Caco-2 (cell line): ENCODE measurements at places on chromosomes 6 and 20. TPM values are rescaled to one million over a fixed set of nuclear protein-coding genes. Genes with fewer than 3 reads are reported as not detected.

GRCh38 chr20:59047938-59048680 lies 5.5 kb upstream of the PRELID3B start:
- peaks cover 26% of the 10 kb centered on the region for H3K4me1 ChIP-seq
- no peaks in the 10 kb centered on the region for H3K27me3 ChIP-seq
- peak overlapping the region; percentile 5 for H3K27ac ChIP-seq
- peak; percentile 86 for DNase-seq
- no peak overlapping the region for H3K4me3 ChIP-seq
- no peaks in the 10 kb centered on the region for H3K36me3 ChIP-seq

GRCh38 chr20:15890407-15890982 lies 682.8 kb downstream of the KIF16B start:
- no peak for DNase-seq
- no peaks in the 10 kb centered on the region; the same call in 1 of the 2 replicates for H3K27me3 ChIP-seq
- no peaks in the 10 kb centered on the region for H3K4me1 ChIP-seq

- H3K36me3 ChIP-seq, result no peaks in the 10 kb centered on the region
- no peak overlapping the region for H3K4me3 ChIP-seq
- no peak overlapping the region for H3K27ac ChIP-seq
- DNase-seq, result no peak
- no peaks in the 10 kb centered on the region for H3K27me3 ChIP-seq
- H3K4me1 ChIP-seq, result no peaks in the 10 kb centered on the region
These were observed 132.7 kb upstream of the GMDS start for GRCh38 chr6:2378046-2378657.

GRCh38 chr20:51446656-51447055 lies 95.9 kb downstream of the NFATC2 start:
- DNase-seq, result peak; percentile 87
- no peak overlapping the region for H3K4me3 ChIP-seq
- H3K4me1 ChIP-seq, result peaks cover 24% of the 10 kb centered on the region
- no peaks in the 10 kb centered on the region; the same call in 1 of the 2 replicates for H3K36me3 ChIP-seq

GRCh38 chr20:54199283-54199682 lies 8.6 kb upstream of the PFDN4 start:
- H3K36me3 ChIP-seq, result no peaks in the 10 kb centered on the region
- no peak for DNase-seq
- H3K27ac ChIP-seq, result no peak overlapping the region
- no peaks in the 10 kb centered on the region; the same call in 1 of the 2 replicates for H3K27me3 ChIP-seq
- peaks cover 6% of the 10 kb centered on the region; the same call in 1 of the 2 replicates for H3K4me1 ChIP-seq

DNA sequence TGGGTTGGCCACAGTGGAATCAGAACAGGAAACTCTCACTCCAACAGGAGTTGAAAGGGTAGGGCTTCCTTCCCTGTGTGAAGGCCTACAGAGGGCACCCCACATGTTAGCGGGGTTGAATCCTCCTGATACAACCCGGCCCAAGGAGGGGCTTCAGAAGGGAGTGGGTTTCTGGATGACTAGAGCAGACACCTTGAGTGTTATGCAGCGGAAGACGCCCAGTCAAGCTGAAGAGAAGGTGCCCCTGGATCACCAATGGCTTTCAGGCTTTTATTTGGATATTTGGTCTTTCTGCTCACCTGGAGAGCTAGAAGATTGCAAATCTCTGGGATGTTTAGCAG lies 132.8 kb downstream of the PRND start:
- H3K4me3 ChIP-seq, result no peak overlapping the region
- H3K27me3 ChIP-seq, result no peaks in the 10 kb centered on the region
- H3K4me1 ChIP-seq, result no peaks in the 10 kb centered on the region
- peaks cover 1% of the 10 kb centered on the region; the same call in 1 of the 2 replicates for H3K36me3 ChIP-seq
- H3K27ac ChIP-seq, result no peak overlapping the region
- DNase-seq, result no peak

- no peak overlapping the region for H3K27ac ChIP-seq
- peaks cover 6% of the 10 kb centered on the region; the same call in 1 of the 2 replicates for H3K4me1 ChIP-seq
- H3K36me3 ChIP-seq, result no peaks in the 10 kb centered on the region
- no peak overlapping the region for H3K4me3 ChIP-seq
These were observed 5.2 kb downstream of the STK38 start for GRCh38 chr6:36542041-36542440.

DNA sequence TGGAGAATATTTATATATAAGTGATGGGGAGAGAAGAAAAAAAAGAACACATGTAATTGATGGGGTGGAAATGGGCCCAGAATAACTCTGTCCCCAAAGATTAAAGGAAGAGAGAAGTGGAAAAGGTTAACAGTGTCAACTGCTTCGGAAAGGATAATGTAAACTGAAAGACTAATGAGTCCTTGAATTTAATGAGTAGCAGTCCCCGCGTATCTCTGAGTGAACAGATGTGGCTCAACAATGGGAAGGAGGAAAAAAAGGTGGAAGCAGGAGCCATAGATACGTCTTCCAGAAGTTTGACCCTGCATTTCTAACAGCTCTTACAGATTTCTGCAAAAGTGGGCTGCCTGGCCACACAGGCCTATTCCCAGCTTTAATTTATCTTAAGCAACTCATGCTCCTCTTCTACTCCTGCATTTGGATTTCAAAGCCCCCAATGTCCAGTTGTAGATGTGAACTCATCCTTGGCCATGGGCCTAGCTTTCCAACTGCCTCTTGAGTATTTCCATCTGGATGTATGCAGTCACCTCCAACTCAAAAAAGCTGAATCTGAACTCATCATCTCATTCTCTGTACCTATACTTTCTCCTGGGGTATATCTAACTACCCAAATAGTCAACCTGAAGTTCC lies 61.3 kb downstream of the DST start:
- DNase-seq, result no peak
- H3K4me1 ChIP-seq, result no peaks in the 10 kb centered on the region
- H3K36me3 ChIP-seq, result no peaks in the 10 kb centered on the region
- H3K27me3 ChIP-seq, result no peaks in the 10 kb centered on the region

GRCh38 chr20:15742087-15742486 lies 831.2 kb downstream of the KIF16B start:
- no peaks in the 10 kb centered on the region for H3K4me1 ChIP-seq
- no peak overlapping the region for H3K27ac ChIP-seq
- no peak overlapping the region for H3K4me3 ChIP-seq
- DNase-seq, result no peak
- H3K36me3 ChIP-seq, result no peaks in the 10 kb centered on the region
- no peaks in the 10 kb centered on the region for H3K27me3 ChIP-seq

GRCh38 chr6:82881519-82881918 lies 184.1 kb downstream of the UBE3D start:
- no peaks in the 10 kb centered on the region for H3K4me1 ChIP-seq
- no peak for DNase-seq
- no peak overlapping the region for H3K4me3 ChIP-seq
- no peaks in the 10 kb centered on the region for H3K36me3 ChIP-seq

- DNase-seq, result no peak
- H3K27ac ChIP-seq, result no peak overlapping the region
- H3K4me1 ChIP-seq, result no peaks in the 10 kb centered on the region
- H3K27me3 ChIP-seq, result no peaks in the 10 kb centered on the region
- no peaks in the 10 kb centered on the region for H3K36me3 ChIP-seq
- H3K4me3 ChIP-seq, result no peak overlapping the region
These were observed 96.7 kb upstream of the LAMP5 start for GRCh38 chr20:9417665-9418064.

- peaks cover 55% of the 10 kb centered on the region for H3K4me1 ChIP-seq
- H3K36me3 ChIP-seq, result no peaks in the 10 kb centered on the region
- DNase-seq, result peak; percentile 72
- H3K27me3 ChIP-seq, result no peaks in the 10 kb centered on the region
- no peak overlapping the region for H3K4me3 ChIP-seq
- peak overlapping the region; percentile 49 for H3K27ac ChIP-seq
These were observed 9.8 kb upstream of the BTN1A1 start for GRCh38 chr6:26489996-26490964.

Gene NEURL2
- 12.6 TPM in 2 replicates for total RNA-seq

Gene MOG
- total RNA-seq, result not detected in 2 replicates

Gene GATA5
- 0.12 and 0.25 TPM in 2 replicates for total RNA-seq

Gene OPRL1
- total RNA-seq, result 0.51 and 0.59 TPM in 2 replicates

Gene BCAS1
- 1.2 and 2.0 TPM in 2 replicates for total RNA-seq
